T-helper 1 cell (primary cell): ENCODE measurements at places on chromosomes 13 and 19.

DNA sequence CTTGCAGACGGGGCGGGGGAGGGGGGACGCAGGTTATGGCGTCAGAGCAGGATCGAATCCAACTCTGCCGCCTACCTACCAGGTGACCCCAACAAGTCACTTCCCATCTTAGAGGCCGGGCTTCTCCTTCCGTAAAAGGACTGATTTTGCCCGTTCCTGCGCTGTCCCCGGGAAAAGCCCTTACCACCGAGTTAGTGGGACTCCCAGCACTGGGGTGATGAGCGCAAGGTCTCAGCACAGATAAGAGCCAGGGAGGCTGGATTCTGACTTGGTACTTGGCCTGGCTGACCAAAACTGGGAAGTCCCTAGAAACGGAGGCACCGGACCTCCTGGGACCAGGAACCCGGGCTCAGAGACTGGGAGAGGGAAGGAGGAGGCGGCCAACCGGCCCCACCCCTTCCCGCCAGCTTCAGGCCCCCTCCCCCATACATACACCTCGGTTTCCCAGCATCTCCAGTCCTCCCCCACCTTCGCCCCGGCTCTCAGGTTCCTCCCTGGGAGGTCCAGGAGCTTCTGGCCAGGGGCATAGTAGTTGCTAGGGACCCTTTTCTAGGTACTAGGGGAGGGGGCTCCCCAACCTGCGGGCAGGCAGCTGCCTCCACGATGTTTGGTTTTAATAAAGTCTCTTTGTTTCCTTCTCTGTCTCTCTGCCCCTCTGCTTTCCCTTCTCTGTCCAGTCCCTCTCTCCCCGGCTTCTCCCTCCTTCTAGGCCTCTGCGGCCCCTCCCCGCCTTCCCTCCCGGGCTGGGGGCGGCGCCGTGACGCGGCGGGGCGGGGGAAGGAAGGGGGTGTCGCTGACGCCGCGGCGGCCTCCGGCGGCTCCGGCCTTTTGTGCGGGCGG, at the start of gene GRAMD1A:
Gene GRAMD1A, plus strand, starts transcription at position 826 of the 840 bp plus-strand sequence. CDS start 156 bp downstream, outside the sequence.
- DNase-seq, result peak; percentile 42

DNA sequence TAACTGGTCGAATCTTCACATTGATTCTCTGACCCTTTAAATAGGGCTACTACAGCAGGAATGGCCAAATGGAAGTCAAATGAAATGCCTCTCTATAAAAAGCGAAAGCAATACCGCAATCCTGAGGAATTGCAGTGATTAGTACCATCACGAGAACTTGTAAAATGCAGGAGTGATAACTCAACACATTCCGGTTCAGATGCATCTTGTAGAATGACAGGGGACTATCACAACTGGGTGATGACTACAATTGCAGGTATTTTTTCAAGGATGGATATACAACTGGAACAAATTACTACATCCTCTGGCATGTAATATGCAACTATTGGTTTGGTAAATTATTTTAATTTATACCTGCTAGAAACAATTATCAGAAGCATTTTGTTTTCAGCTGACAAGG, 140.4 kb downstream of the PCDH20 start:
- no peak for DNase-seq

- no peak for DNase-seq
Measured at GRCh38 chr13:41516166-41516565, 58.8 kb downstream of the RGCC start.

DNA sequence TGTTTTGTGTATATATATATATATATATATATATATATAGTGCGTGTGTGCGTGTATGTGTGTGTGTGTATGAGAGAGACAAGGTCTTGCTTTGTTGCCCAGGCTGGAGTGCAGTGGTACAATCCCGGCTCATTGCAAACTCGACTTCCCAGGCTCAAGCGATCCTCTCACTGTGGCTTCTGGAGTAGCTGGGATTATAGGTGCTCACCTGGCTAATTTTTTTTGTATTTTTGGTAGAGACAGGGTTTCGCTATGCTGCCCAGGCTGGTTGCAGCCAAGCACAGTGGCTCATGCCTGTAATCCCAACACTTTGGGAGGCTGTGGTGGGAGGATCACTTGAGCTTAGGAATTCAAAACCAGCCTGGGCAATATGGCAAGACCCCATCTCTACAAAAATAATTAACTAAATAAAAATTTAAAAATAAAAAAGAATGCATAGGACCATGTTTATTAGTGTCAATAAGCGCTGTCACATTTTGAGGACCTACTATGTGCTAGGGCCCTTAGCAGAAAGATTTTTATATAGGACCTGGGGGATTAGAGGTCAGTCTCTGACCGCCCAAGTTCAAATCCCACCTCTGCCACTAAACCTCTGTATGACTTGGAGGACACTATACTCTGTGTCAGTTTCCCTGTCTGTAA, 1.8 kb downstream of the PVR start:
- no peak for DNase-seq
